GM19239 (cell line): ENCODE measurements at places on chromosomes 6 and 20.
A peak's percentile ranks its signal among the peaks of the same experiment; 100 is the strongest.

DNA sequence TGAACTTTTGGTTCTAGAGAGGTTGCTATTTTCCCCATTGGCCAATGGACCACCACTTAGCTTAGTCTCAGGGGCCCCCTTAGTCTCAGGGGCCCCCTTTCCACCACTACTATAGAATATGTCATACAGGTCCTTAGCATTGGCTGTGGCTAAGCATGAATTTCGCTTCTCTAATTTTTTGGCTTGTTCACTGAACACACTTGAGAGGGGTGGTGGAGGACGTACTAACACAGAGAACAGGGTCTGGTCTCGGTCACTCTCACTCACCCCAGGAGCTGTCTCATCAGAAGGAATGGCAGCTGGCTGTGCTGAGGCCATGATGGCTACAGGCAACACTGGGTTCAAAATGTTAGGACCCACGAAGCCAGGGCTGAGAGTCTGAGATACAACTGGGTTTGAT is 30.3 kb downstream of the ZNF318 start:
- DNase-seq: peak; percentile 30

- no peak for DNase-seq
These were observed 122.1 kb upstream of the TRAF3IP2 start for GRCh38 chr6:111727802-111728201.

DNA sequence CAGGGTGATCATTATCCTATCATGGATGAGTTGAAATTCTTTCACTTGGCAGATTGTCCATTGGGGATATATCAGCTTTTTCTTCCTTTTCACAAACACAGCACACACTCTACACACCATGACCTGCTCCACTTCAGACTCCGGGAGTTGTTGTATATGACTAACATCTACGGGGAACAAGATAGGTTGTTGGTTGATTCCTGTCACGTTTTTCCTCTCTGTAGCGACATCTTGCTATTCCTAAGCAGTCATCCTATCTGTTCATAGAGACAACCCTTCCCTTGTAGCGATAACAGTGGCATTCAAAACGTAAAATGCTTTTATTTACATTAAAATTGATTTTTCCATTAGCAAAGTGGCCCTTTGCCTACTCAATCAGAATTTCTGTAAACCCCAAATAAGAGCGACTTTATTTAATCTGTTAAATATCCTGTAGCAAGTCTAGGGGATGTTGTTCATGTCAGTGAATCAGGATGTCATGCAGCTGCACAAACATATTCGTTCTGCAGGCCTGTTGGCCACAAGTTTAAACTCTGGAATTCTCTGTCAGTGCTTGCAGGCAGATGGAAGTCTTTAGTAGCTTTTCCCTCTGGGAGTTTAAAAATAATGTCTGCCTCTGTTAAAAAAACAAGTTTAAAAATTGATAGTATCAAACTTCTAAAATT is 23.1 kb downstream of the PHACTR2 start:
- no peak for DNase-seq

GRCh38 chr20:47035026-47035590 is 140.5 kb downstream of the EYA2 start:
- no peak for DNase-seq

DNA sequence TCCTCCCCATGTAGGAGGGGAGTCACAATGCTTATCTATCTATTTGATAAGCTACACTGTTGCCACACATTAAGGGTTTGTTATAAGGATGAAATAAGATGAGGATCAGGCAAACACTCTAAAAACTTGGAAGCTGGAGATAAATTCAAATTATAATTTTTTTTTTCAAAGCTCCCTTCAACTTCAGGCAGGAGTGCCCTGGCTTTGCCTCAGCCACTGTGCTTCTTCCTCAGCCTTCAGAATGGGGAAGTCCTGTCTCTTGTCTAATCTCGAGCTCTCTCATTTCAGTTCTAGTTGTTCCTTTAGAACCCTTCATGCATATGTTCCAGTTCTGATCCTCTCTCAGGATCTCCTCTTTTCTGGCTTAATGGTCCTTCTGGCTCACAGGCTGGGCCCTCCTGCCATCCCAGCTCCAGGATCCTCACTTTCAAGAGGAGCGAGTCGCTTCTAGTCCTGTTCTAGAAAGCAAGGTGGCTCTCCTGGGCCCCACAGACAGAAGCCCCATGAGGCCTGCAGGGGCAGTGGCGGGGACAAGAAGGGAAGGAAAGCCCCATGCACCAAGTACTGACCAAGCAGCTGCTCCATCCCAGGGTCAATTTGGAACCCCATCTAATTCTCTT is 164.3 kb downstream of the VEGFA start:
- DNase-seq: no peak

DNA sequence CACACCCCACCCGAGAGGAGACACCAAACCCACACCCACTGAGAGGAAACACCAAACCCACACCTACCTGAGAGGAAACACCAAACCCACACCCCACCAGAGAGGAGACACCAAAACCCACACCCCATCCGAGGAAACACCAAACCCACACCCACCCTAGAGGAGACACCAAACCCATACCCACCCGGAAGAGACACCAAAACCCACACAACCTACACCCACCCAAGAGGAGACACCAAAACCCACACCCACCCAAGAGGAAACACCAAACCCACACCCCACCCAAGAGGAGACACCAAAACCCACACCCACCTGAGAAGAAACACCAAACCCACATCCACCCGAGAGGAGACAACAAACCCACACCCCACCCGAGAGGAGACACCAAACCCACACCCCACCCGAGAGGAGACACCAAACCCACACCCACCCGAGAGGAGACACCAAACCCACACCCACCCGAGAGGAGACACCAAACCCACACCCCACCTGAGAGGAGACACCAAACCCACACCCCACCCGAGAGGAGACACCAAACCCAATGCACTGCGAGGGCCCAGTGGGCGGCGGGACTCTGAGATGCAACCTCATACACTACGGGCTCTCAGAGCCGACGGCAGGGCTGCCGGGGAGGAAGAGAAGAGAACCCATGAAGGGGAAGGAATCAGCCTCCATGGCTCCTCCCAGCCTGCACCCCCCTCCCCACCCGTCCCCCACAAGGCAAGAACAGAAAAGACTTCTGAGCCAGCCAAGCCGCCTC is 83.3 kb downstream of the TAF4 start:
- DNase-seq: no peak

DNA sequence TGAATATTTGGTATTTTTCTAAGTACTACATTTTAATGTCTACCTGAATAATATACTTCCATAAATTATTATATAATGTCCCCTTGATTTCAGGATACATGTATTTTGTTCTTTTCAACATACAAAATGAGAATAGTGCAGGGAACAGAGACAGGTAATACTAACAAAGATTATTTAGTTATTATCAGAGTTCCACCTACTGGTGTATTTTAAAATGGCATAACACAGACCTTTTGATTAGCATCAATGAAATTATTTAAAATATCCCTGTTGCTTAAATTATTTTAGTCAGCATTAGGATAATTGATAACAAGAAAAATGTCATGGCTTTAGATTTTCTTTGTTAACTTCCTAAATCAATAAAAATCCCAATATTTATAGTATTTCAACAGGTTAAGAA is 184.0 kb downstream of the PRDM13 start:
- no peak for DNase-seq

GRCh38 chr20:6122873-6123648 is at the start of gene FERMT1:
Gene FERMT1 (minus strand): TSS chr20:6123030. CDS start chr20:6119554, 3,476 bp downstream.
- no peak for DNase-seq

DNA sequence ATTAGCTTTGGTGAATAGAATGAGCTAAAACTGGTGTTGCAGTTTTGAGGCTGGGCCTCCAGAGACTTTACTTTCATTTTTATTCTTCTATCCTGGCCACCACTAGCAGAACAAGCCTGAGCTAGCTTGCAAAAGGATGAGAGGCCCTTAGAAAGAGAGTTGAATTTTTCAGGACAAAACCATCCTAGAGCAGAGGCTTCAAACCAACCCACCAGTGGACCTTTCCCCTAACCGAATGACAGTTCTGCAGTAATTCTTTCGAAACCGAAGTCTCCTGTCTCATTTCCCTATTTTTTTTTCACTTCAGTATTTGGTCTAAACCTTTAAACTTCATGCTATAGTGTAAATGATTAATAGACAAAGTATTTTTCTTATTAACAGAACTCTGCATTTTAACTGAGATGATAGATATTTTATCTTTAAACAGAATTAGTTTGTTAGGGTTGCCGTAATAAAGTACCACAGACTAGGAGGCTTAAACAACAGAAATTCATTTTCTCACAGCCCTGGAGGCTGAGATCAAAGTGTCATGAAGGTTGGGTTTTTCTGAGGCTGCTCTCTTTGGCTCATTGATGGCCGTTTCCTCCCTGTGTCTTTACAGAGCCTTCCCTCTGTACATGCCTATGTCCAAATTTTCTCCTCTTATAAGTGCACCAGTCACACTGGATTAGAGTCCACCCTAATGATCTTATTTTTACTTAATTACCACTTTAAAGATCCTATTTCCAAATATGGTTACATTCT is 80.6 kb upstream of the PAK5 start:
- peak; percentile 39 for DNase-seq

GRCh38 chr6:128172752-128173682 is 272.2 kb upstream of the THEMIS start:
- DNase-seq: no peak

GRCh38 chr6:154613137-154613676 is 102.7 kb upstream of the CNKSR3 start:
- DNase-seq: no peak

- no peak for DNase-seq
These were observed 50.0 kb upstream of the PLEKHG1 start for GRCh38 chr6:150549674-150550101.

DNA sequence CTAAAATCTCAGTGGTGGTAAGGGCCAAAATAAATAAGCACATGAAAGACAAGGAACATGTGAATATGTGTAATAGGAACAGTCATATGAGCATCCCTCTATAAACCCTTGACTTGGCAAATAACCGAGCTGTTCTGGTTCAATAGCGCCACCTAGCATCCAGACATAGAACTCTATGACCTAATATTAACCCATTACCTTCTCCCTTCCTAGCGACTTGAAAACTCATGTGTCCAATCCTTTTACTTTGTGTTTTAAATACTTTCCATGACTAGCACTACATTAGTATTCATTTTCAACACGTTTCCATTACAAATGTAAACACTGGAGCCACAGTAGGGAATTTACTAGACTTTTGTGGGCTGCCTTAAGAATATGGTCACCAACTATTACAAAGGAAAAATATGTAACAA is 279.7 kb downstream of the UST start:
- no peak for DNase-seq

DNA sequence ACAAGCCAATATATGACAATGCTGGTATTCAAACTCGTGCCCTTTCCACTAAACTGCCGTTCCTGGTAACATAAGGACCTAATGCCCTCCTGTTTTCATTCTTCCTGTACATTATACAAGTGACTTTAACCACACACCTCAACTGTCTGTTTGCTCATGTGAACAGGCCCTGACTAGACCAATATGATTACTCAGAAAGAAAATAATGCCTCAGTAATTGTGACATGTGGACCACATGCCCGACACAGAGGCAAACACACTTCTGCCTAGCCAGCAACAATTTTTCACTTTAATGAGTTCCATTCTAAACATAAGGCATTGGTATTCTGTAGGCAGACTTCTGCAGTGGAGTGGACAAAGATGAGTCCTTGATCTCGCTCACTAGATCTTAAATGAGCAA is 30.0 kb downstream of the SLC22A16 start:
- DNase-seq: no peak

DNA sequence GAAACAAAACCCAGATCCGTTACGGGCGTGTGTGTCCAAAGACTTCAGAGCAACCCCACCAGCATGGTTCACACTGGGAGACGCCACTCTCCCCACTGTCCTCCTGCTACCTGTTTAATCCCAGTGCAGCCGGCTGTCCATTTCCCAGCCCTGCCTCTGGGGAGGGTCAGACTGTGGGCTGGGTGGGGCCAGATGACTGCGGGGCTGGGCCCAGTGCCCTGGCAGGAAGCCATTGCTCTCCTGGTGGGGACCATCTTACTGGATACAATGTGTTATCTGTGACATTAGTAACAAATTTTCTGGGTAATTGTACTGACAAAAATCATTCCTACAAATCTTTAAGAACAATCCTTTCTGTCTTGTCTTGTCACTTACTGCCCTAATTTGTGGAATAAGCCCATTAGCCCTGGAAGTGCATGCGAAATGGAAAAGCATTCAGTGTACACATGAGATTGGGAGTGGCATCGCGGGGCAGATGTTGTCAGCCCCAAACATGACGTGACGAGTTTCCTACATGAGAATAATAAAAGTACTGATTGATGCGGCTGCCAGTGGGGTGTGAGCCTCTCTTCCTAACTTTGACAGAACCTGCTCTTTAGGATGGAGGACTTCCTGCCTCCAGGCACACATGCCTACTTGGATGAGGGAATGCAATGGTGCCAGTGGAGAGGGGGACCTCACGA is 37.9 kb upstream of the PCMTD2 start:
- no peak for DNase-seq

- DNase-seq: peak; percentile 49
These were observed 23.0 kb upstream of the GTSF1L start for GRCh38 chr20:43749734-43750294.

DNA sequence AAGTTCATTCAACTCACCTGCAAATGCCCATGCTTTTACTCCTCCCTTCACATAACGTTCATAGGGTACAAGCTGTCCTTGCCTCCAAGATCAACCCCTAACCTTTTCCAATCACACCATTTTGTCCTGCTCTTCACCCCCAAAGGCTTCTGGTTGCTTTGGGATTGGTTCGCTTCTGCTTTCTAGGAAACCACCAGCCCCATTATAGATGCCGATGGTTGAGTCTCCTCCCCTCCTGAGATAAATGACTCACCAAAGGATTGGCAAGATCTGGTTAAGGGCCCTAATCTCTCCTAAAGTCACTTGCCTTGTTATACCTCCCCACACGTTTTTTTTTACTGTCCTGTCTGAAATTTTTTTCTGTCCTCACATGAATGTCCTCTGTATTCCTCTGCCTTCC is 311.4 kb downstream of the HACE1 start:
- DNase-seq: no peak

DNA sequence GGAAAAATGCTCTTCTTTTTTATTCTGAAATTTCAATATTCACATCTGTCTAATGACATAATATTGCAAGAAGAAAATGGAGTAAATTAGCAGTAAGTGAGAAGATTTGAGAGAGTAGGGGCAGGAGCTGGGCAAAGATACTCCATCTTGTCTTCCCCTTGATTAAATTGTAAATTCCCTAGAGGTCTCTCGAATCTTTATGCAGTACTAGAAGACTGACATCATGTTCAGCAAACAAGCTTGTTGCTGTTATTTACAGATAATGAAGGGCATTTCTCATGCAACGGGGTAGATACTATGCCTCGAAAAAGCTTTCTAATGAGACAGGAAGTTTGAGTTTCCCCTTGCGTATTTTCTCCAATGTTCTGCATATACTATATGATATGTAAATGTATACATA is 306.9 kb upstream of the PTCHD4 start:
- DNase-seq: no peak

- no peak for DNase-seq
These were observed 35.6 kb downstream of the CNKSR3 start for GRCh38 chr6:154474648-154475428.

GRCh38 chr6:131937226-131937625 is 13.9 kb downstream of the CCN2 start:
- no peak for DNase-seq

GRCh38 chr6:107179004-107179403 is 63.7 kb upstream of the BEND3 start:
- DNase-seq: no peak

GRCh38 chr6:32424589-32425300 is 14.9 kb upstream of the HLA-DRA start:
- DNase-seq: no peak

GRCh38 chr6:139239064-139239463 is 52.7 kb downstream of the TXLNB start:
- DNase-seq: no peak

GRCh38 chr6:139407718-139408222 is 33.3 kb upstream of the CITED2 start:
- DNase-seq: no peak

- DNase-seq: no peak
These were observed 511.4 kb upstream of the FLRT3 start for GRCh38 chr20:14848806-14849205.
